ENCODE measurements at places on chromosomes 11 and 22. TPM values are rescaled to one million over a fixed set of nuclear protein-coding genes. Genes with fewer than 3 reads are reported as not detected.

- no peak overlapping the region for H3K27ac ChIP-seq
- no peaks in the 10 kb centered on the region for H3K27me3 ChIP-seq
- H3K36me3 ChIP-seq, result no peaks in the 10 kb centered on the region
Observed at GRCh38 chr11:6237266-6237665, 1.6 kb upstream of the CNGA4 start.

DNA sequence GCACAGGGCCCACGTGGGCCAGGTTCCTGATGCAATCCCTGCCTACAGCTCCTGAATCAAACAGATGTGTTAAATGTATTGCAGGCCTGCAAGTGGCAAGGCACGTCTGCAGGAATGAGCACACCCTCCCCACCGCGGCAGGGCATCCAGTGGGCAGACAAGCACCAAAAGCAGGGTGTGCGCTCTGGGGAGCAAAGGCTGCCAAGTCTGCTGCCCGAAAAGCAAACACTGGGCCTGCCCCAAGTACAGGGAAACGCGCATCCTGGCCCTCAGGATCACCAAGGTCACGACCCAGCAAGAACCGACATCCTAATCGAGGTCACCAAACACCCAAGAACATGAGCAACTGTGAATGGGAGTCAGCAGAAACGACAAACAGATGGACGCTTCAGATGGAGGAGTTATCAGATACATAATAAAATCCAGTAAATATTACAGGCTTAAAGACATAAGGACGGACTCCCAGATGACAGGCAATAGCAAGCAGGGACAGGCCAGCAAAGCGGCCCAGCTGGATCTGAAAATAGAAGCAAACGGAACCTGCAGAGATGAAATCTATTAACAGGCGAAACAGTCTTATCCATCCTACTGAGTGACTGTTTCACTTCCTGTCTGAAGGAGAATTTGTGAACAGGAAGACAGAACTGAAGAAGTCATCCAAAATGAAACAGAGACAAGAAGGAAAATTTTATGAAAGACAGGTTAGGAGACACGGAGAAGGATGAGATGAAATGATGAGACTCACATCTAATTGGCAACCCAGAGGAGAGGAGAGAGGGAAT, 26.7 kb downstream of the CARS1 start:
- H3K27ac ChIP-seq, result no peak overlapping the region
- DNase-seq, result no peak
- H3K4me1 ChIP-seq, result peaks cover 24% of the 10 kb centered on the region
- H3K27me3 ChIP-seq, result no peaks in the 10 kb centered on the region
- peaks cover 92% of the 10 kb centered on the region for H3K36me3 ChIP-seq
- no peak overlapping the region for H3K4me3 ChIP-seq

The SHANK2 gene
- 0.68 TPM for total RNA-seq

DNA sequence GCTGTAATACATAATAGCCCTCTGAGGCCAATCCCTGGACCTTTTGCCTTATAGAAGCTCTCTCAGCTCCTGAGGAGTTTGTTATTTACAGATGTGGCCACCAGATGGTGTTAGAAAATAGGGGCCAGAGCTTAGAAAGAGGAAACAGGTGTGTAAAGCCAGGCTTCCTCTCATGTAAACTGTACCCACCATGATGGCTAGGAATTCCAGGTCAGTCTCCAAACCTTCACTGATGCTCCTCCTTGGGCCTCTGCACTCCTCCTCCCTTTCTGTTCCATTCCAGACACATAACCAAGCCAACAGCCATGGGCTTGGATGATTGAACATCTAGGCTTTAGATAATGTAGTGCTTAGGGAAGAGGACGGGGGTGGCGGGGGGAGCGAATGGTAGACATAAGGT, 39.7 kb downstream of the USP35 start:
- peaks cover 35% of the 10 kb centered on the region for H3K36me3 ChIP-seq
- no peak overlapping the region for H3K27ac ChIP-seq
- peaks cover 17% of the 10 kb centered on the region for H3K4me1 ChIP-seq

DNA sequence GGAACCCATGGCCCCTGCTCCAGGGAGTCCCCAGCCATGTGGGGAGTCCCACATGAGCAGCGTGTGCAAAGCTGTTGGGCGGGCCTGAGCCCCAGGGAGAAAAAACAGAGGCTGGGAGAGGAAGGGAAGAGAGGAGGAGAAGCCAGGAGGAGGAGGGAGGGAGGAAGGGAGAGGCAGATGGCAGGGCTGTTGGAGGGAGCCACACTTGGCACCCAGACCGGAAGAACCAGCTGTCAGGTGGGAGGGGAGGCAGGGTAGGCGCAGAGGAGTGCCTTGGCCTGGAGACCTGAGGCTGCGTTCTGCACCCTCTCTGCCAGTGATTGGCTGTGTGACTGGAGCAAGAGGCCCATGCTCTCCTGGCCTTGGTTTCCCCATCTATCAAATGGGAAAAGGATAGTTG, 6.7 kb downstream of the SYNGR1 start:
- H3K4me3 ChIP-seq, result no peak overlapping the region
- no peaks in the 10 kb centered on the region for H3K27me3 ChIP-seq
- no peak for DNase-seq
- no peaks in the 10 kb centered on the region for H3K36me3 ChIP-seq
- no peaks in the 10 kb centered on the region for H3K4me1 ChIP-seq
- H3K27ac ChIP-seq, result no peak overlapping the region

DNA sequence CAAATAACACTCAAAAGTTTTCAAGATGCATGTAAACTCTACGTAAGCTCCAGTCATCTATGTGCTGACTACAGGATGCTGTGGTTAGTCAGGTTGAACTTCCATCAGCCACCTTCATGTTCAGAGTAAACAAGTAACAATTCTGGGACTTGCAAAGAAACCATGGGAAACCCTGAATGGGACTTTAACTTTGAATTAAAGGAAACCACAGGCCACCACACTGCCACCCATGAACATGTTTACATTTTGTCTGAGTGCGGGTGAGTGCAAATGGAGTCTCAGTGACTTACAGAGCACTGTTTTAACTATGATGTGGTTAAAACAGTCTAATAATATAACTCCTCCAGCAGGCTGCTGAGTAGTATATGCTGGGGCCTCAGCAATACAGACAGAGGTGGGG, 12.9 kb upstream of the SYTL2 start:
- H3K27ac ChIP-seq, result no peak overlapping the region
- H3K4me1 ChIP-seq, result peaks cover 4% of the 10 kb centered on the region
- no peak for DNase-seq
- no peaks in the 10 kb centered on the region for H3K36me3 ChIP-seq
- no peaks in the 10 kb centered on the region for H3K27me3 ChIP-seq
- no peak overlapping the region for H3K4me3 ChIP-seq

DNA sequence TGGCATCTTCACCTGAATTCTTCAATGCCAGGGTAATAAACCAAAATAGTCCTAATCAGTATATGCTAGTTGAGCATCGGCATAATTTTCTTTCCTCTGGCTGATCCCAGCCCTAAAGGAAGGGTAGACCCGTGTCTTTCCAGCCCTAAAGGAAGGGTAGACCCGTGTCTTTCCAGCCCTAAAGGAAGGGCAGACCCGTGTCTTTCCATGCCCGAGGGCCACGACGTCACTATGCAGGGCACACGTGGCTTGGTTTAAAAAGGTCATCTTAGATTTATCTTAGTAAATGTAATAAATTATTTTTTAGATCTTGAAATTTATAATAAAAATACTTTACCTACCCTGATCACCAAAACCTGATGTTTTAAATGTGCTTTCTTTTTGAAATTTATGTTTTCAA, 45.5 kb downstream of the BID start:
- H3K36me3 ChIP-seq, result no peaks in the 10 kb centered on the region
- H3K4me3 ChIP-seq, result no peak overlapping the region
- peaks cover 31% of the 10 kb centered on the region for H3K4me1 ChIP-seq
- H3K27ac ChIP-seq, result no peak overlapping the region

The MUC2 gene
- total RNA-seq, result not detected

The SLC35E4 gene
- total RNA-seq, result 2.3 TPM

The ACRV1 gene
- total RNA-seq, result not detected

DNA sequence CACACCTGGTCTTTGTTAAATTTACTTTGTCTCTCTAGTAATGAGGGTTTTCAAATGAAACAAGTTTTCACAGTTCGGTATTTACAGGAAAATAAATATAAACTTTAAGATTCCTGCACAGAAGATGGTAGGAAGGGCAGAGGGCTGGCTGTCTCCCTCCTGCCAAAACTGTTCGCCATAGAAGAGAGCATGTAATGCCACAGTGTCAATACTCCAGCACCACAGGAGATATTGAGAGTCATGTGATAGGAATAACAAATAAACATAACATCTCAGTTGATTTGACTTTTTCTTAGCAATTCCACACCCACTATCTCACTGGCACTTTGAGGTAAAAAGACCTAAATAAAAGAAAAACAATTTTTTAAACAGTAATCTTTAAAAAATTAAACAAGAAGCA, 100.9 kb downstream of the MRTFA start:
- no peak overlapping the region for H3K27ac ChIP-seq
- no peak for DNase-seq
- no peaks in the 10 kb centered on the region for H3K27me3 ChIP-seq
- no peak overlapping the region for H3K4me3 ChIP-seq

DNA sequence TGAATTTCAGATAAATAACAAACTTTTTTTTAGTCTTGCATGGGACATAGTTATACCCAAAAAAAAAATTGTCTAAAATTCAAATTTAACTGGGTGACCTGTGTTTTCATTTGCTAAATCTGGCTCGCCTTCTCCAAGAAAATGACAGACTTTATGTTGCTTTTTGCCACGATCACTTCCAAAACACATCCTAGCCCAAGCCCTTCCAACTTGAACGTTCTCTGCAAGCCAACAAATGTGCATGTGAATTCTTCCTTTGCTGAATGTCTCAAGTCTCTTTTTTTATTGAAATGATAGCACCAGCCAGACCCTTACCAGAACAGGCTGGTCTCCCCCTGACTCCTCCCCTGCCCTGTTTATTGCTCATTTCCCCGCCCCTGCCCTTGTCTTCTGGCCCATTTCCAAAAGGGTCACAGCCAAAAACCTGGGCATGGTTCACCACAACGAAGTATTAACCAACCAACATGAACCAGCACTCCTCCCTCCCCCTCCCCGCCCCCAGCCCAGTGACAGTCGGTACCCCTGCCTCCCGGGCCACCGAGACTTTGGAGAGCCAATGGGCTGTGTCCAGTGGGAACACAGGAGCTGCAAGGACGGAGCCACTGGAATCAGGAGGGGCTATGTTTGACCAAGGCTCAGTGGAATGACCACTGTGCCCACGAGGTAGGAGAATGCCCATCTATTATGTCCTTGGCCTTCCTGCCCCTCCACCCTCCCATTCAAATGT, 63.2 kb downstream of the BTG4 start:
- DNase-seq, result no peak
- no peaks in the 10 kb centered on the region for H3K36me3 ChIP-seq
- no peaks in the 10 kb centered on the region for H3K27me3 ChIP-seq
- H3K4me3 ChIP-seq, result no peak overlapping the region

- no peaks in the 10 kb centered on the region for H3K4me1 ChIP-seq
- no peaks in the 10 kb centered on the region for H3K27me3 ChIP-seq
- H3K27ac ChIP-seq, result no peak overlapping the region
- no peak for DNase-seq
- H3K36me3 ChIP-seq, result no peaks in the 10 kb centered on the region
- no peak overlapping the region for H3K4me3 ChIP-seq
Observed at GRCh38 chr11:119155733-119156492, 7.1 kb downstream of the ABCG4 start.
